ENCODE measurements at places on chromosomes 7 and 10.
A peak's percentile ranks its signal among the peaks of the same experiment; 100 is the strongest.

DNA sequence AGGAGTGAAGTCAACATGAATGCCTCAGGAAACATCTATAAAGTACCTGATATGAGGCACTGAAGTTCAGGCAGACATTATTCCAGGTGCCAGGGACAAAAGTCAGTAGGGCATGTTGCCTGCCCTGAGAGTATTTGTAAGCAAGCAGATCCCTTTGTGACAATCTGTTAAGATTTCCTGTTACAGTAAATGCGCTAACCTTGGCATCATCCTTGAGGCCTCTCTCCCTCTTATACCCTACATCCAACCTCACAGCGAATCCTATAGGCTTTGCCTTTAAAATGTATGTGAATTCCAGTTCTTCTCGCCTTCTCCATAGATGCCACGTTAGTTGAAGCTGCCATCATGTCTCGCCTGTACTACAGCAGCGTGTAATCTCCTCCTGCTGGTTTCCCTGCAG is 165.3 kb downstream of the DNAH11 start:
- DNase-seq, result no peak

- DNase-seq, result no peak
Observed at GRCh38 chr10:77077316-77077945, 560.2 kb downstream of the KCNMA1 start.

DNA sequence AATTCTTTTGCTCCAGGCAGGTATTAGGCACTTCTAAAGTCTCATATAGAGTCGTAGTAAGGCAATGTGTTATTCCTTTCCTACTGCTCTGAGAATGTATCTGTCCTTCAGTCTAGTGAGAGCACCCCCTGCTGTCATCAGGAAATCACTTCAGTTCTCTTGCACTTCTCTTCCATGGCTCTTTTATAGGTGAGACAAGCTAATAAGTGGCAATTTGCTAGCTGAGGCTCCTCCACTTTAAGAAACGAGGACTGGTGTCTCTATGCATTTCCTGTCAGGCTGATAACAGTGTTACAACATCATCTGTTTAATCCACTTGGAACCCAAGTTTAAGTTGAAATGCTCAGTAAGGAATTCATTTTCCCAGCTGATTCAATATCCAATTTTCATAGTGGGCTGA is 350.6 kb downstream of the TFEC start:
- DNase-seq, result no peak

- no peak for DNase-seq
Observed at GRCh38 chr7:155868955-155869783, 56.9 kb upstream of the SHH start.

DNA sequence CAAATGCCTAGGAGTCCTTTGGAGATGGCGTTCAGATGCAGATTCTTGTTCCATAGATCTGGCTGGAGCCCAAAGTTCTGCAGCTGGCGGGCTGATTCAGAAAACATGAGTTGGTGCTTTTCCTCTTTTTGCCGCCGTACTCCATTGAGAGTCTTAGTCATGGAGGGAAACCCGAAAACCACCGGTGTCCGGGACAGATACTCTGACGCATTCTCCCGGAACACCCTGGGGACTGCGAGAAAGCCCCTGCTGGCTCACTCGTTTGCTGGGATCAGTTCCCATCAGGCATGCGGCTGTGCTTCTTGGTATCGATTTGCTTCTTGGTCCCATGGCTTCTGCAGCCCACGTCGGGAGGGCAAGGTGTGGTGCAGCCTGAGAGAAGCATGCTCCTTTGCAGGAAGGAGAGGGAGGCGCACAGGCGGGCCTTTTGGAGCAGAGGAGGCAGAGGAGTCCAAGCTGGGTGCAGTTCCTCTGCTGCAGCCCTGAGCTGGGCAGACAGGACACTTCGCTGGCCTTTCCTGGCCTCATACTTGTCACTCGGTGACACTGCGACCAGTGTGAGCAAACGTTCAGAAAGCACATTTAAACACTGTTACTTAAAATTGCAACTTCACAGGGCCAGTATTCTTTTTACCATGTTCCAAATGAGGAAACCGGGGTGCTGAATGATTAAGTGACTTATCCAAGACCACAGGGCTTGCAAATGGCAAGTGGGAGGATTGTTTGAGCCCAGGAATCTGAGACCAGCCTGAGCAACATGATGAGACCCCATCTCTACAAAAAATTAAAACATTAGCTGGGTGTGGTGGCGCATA is 30.6 kb upstream of the PFKFB3 start:
- no peak for DNase-seq

DNA sequence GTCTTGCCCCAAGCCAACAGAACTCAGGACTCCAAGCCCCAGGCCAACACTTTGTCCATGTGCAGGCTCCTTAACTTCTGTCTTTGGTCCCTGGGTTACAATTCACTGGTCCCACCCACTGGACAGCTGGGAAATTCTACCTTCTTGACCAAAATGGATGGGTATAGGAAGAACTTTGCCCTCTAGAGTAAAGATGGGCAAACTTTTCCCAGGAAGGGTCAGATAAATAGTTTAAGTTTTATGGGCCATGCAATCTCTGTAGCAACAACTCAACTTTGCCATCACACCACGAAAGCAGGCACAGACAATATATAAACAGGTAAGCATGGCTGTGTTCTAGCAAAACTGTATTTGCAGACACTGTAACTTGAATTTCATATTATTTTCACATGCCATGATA is 147.1 kb downstream of the PLXNA4 start:
- no peak for DNase-seq

- no peak for DNase-seq
Observed at GRCh38 chr7:73699370-73700068, 16.1 kb downstream of the BUD23 start.

DNA sequence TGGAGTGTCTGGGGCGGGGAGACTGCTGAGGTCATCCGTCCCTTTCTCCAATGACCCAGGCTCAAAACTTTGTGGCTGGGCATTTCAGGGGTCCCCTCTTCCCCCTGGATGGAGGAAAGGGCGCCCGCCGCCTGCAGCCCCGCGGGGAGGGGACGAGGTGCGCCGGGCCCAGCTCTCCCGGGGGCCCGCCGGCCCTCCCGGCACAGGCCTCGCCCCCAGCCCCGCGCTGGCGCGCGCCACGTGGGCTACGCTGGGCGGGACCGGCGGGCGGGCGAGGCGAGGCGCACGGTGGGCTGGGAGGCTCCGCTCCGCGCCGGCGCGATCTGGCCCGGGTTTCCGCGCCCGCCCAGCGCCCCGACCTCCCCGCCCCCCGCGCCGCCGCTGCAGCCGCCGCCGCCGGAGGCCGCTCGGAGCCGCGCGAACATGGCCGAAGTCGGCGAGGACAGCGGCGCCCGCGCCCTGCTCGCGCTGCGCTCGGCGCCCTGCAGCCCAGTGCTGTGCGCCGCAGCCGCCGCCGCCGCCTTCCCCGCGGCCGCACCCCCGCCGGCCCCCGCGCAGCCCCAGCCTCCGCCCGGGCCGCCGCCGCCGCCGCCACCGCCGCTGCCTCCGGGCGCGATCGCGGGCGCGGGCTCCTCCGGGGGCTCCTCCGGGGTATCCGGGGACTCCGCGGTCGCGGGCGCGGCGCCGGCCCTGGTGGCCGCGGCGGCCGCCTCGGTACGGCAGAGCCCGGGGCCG is at the start of gene FOXK1:
Gene FOXK1, plus strand, starts transcription at position 410 of the 735 bp plus-strand sequence. Its CDS starts 14 bp downstream, at position 424.
- DNase-seq, result peak; percentile 58

GRCh38 chr7:140316165-140316661 is 82.1 kb downstream of the SLC37A3 start:
- no peak for DNase-seq

GRCh38 chr10:132926777-132927650 is 15.4 kb downstream of the CFAP46 start:
- DNase-seq, result no peak

DNA sequence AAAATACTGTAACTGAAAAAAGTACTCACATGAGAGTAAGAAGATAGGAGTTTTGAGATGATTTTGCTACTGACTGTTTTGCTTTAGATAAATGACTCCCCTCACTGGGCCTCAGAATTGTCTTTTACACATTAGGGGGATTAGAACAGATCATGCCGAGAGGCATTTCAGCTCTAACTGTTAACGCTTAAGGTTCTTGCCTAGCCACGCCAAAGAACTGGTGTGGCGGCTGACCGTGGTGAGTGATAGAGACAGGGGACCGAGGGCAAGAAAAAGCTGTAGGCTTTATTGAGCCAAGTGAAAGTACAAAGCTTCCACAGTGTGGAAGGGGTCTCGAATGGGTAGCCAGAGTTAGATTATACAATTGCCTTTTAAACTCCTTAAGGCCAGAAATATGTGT is 368.5 kb upstream of the MYO3A start:
- no peak for DNase-seq

DNA sequence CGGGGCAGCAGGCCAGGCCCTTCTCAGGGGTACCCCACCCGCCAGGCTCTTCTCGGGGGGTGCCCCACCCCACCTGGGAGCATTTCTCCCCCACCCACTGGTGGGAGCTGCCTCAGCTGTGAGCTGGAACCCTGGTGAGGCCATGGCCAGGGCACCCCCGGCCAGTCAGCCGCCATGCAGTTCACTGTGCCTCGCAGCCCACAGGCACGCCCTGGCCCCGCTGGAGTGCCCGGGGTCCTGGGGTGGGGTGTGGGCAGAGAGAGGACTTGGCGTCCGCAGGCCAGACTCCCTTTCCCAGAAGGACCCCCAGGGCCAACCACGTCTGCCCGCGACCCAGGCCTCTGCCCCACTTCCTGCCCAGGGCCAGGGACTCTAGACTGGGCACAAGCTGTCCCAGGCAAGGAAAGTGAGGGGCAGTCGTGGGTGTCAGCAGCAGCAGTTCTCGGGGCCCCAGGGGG is 13.1 kb downstream of the DPYSL4 start:
- no peak for DNase-seq

- no peak for DNase-seq
Observed at GRCh38 chr7:30327813-30328212, 43.4 kb downstream of the ZNRF2 start.

- DNase-seq, result no peak
Observed at GRCh38 chr7:117009705-117010361, 56.5 kb downstream of the ST7 start.

GRCh38 chr7:129037585-129037984 is 17.3 kb downstream of the TNPO3 start:
- no peak for DNase-seq

GRCh38 chr10:47198221-47198620 is 101.8 kb upstream of the GDF10 start:
- no peak for DNase-seq

DNA sequence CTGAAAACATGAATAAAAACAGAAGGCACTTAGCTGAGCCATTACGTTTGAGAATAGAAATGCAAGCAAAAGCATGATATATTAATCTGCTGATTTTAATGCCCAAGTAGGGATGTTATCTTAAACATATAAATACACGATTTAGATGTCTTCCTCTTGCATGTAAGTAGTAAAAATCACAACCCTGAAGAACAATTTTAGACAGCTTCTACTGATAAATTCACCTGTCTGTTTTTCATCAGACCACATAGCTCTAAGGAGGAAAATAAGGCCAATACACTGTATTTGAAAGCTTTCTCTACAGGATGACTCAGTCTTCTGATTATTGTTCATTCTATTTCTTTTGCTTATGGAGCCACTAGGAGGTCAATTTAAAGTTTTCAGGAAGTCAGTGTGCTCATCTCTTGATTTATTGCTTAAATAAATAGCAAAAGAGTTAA is 210.9 kb upstream of the CHRM2 start:
- DNase-seq, result no peak

- no peak for DNase-seq
Observed at GRCh38 chr7:31192986-31193385, 140.9 kb downstream of the ADCYAP1R1 start.
